Uterus (tissue), 4 donors: ENCODE measurements at places on chromosomes 7 and 10.

GRCh38 chr7:76303202-76304147, 1.0 kb downstream of the HSPB1 start:
- peak; percentile 87 for DNase-seq
- H3K4me3 ChIP-seq = peak overlapping the region; percentile 88
- peaks cover 4% of the 10 kb centered on the region for H3K4me1 ChIP-seq
- peak overlapping the region; percentile 100 for H3K27ac ChIP-seq

DNA sequence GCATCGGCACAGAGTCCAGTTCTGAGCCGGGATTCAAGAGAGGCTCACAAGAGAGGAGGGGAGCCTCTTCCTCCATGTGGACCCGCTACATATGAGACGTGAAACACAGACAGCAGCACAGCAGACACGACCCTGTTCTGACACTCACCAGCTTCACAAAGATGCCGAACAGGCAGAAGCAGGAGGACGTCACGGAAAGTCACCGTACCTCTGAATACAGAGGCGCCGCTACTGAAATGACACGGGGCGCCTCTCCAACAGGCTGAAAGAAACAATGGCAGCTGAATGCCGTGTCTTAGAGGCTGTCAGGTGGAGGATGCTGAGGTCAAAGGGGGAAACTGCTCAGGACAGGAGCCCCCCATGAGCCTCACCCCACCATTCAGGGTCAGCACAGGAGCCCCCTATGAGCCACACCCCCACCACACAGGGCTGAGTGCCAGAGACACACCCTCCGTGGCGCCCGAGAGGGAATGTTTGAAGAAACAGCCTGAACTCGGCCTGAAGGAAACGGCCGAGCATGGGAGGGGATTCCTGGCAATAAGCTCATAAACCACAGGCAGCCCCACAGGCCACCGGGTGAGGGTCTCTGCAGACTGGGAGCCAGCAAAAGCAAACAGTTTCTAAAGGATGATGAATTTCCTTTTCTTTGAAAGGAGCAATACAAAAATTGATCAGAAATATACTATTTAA, 510.3 kb downstream of the PTPRN2 start:
- H3K4me1 ChIP-seq = no peaks in the 10 kb centered on the region
- H3K27me3 ChIP-seq = no peaks in the 10 kb centered on the region
- no peaks in the 10 kb centered on the region for H3K36me3 ChIP-seq
- DNase-seq = no peak
- no peak overlapping the region for H3K27ac ChIP-seq

DNA sequence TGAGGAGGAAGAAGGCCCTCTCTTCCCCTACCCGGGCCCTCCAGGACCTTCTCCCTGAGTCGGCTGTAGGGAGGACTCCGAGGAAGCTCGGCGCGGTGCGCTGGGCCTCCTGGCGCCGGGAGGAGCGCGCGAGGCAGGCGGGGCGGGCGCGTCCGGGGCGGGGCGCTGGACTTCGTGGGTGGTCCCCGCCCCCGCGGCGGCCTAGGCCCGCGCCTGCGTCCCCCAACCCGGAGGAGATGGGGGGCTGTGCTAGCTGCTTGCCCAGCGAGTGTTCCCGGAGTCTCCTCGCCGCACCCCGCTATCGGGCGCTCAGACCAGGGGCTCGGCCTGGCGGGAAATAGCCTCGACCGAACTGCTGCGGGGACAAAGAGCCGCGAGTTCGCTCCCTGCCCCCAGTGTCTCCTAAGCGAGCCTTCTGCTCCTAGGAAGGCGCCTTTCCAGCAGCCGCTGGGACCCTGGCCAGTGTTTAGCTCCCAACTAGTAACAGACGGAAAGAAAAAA, 19.2 kb upstream of the SMO start:
- no peak for DNase-seq
- no peaks in the 10 kb centered on the region for H3K27me3 ChIP-seq
- H3K4me1 ChIP-seq = peaks cover 4% of the 10 kb centered on the region
- H3K4me3 ChIP-seq = peak overlapping the region; percentile 21

GRCh38 chr10:70622981-70623844, 20.7 kb upstream of the PRF1 start:
- H3K27me3 ChIP-seq = no peaks in the 10 kb centered on the region
- no peaks in the 10 kb centered on the region for H3K36me3 ChIP-seq
- H3K4me3 ChIP-seq = no peak overlapping the region

- H3K27me3 ChIP-seq = no peaks in the 10 kb centered on the region
- DNase-seq = no peak
- no peaks in the 10 kb centered on the region for H3K4me1 ChIP-seq
- H3K27ac ChIP-seq = no peak overlapping the region
These were observed 266.6 kb upstream of the PITRM1 start for GRCh38 chr10:3439183-3439582.

- no peak for DNase-seq
- H3K27ac ChIP-seq = no peak overlapping the region
- no peaks in the 10 kb centered on the region for H3K4me1 ChIP-seq
- H3K36me3 ChIP-seq = no peaks in the 10 kb centered on the region
- H3K27me3 ChIP-seq = no peaks in the 10 kb centered on the region
- H3K4me3 ChIP-seq = no peak overlapping the region
These were observed 147.6 kb upstream of the CSTF2T start for GRCh38 chr10:51846856-51847506.
